Mesothelial cell of epicardium (in vitro differentiated cells): ENCODE measurements at places on chromosomes 1 and 21. TPM values are rescaled to one million over a fixed set of nuclear protein-coding genes. Genes with fewer than 3 reads are reported as not detected.

DNA sequence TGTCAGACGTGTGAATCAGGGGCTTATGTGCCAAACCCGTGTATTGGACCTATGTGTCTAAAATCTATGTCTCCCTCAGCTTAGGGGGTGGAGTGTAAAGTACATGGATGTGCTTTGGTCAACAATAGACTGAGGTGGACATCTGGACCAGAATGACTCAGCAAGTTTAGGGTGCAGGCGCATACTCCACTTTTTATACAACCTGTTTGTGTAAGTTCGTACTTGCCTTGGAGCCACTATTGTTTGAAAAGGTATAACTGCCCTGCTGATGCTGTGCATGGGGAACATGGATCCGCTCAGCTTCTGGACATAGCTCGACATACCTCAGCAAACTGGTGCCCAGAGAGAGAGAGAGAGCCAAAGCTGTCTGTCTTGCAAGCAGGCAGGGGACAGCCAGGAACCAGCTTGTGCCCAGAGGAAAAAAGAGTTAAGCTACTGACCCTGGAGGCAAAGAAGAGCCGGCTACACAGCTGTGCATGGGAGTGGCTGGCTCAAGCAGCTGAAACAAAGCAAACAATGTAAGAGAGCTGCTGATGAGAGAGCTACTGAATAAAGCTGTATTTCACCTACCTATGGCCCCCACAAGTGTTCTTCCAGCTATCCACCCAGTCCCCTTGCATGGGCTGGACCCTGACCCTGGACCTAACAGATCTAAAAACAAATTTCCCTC is 41.2 kb downstream of the GJA5 start:
- H3K36me3 ChIP-seq: no peaks in the 10 kb centered on the region
- no peak overlapping the region for H3K4me3 ChIP-seq
- no peak for DNase-seq

- H3K36me3 ChIP-seq: no peaks in the 10 kb centered on the region
- peaks cover 5% of the 10 kb centered on the region for H3K27me3 ChIP-seq
- no peak overlapping the region for H3K27ac ChIP-seq
- DNase-seq: no peak
- H3K4me3 ChIP-seq: no peak overlapping the region
- H3K4me1 ChIP-seq: no peaks in the 10 kb centered on the region
Observed at GRCh38 chr1:221891708-221892107, 149.8 kb upstream of the DUSP10 start.

DNA sequence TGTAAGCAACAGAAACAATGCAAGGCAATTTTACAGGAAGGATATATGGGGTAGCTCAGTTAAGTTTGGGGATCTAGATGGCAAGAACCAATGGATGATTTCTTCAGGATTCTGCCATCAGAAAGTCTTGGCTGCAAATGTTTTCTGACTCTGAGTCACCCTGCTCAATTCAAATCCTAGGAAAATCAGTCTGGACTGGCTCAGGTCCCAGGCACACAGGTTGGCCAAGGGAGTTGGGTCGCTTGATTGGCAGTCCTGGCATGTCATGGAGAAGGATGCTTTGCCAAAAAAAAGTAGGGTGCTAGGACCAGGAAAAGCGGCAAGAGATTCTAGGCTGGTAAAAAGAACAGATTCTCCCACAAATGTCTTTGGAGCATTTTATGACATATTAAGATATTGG is 28.9 kb upstream of the S1PR1 start:
- DNase-seq: no peak
- H3K4me1 ChIP-seq: peaks cover 29% of the 10 kb centered on the region

DNA sequence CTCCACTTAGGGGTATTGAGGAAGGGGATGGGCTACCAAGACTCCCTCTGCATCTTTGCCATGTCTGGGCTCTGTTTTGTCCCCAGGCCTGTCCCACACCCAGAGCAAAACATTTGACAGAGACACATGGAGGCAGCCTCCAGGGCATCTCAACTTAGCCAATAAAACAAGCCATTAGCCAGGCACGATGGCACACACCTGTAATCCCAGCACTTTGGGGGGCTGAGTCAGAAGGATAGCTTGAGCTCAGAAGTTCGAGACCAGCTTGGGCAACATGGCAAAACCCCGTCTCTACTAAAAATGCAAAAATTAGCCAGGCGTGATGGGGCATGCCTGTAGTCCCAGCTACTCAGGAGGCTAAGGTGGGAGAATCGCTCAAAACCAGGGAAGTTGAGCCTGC is 120.3 kb upstream of the IPO9 start:
- H3K27ac ChIP-seq: no peak overlapping the region
- no peak for DNase-seq
- no peak overlapping the region for H3K4me3 ChIP-seq
- H3K27me3 ChIP-seq: no peaks in the 10 kb centered on the region

GRCh38 chr1:80607064-80607463 is 1193.7 kb upstream of the ADGRL2 start:
- no peak overlapping the region for H3K4me3 ChIP-seq
- no peak for DNase-seq
- no peaks in the 10 kb centered on the region for H3K27me3 ChIP-seq
- H3K27ac ChIP-seq: no peak overlapping the region
- H3K4me1 ChIP-seq: peaks cover 1% of the 10 kb centered on the region
- H3K36me3 ChIP-seq: peaks cover 3% of the 10 kb centered on the region

- no peak overlapping the region for H3K27ac ChIP-seq
- H3K27me3 ChIP-seq: no peaks in the 10 kb centered on the region
- no peak overlapping the region for H3K4me3 ChIP-seq
- H3K4me1 ChIP-seq: peaks cover 3% of the 10 kb centered on the region
- H3K36me3 ChIP-seq: no peaks in the 10 kb centered on the region
- no peak for DNase-seq
Observed at GRCh38 chr1:96206451-96206850, 515.1 kb upstream of the PTBP2 start.

DNA sequence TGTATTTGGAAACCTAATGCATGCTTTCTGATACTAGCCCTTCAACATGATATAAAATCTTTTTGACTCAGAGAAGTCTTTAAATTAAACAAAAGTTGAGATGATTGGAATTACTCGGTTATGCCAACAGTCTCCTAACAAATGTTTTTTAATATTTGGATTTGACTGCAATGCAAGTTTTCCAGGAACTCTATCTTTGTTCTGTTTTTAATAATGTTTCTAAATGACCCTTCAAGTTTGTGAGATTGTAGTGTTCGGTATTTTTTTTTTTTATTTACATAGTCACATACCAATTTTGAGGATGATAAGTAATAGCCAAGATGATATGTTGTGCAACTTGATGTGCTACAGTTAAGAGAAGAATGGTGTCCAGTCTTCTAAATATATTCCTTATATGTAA is 258.0 kb downstream of the FMN2 start:
- H3K4me1 ChIP-seq: no peaks in the 10 kb centered on the region
- no peak for DNase-seq
- no peak overlapping the region for H3K27ac ChIP-seq
- H3K4me3 ChIP-seq: no peak overlapping the region
- no peaks in the 10 kb centered on the region for H3K27me3 ChIP-seq

- H3K4me3 ChIP-seq: no peak overlapping the region
- peak overlapping the region; percentile 84 for H3K27ac ChIP-seq
- no peaks in the 10 kb centered on the region for H3K36me3 ChIP-seq
- DNase-seq: no peak
- H3K27me3 ChIP-seq: no peaks in the 10 kb centered on the region
- H3K4me1 ChIP-seq: peaks cover 11% of the 10 kb centered on the region
Observed at GRCh38 chr1:100250807-100251206, 1.2 kb upstream of the DBT start.

GRCh38 chr1:70890408-70890807 is 157.2 kb downstream of the PTGER3 start:
- H3K27ac ChIP-seq: no peak overlapping the region
- DNase-seq: no peak
- H3K4me1 ChIP-seq: peaks cover 4% of the 10 kb centered on the region
- no peak overlapping the region for H3K4me3 ChIP-seq
- no peaks in the 10 kb centered on the region for H3K36me3 ChIP-seq

DNA sequence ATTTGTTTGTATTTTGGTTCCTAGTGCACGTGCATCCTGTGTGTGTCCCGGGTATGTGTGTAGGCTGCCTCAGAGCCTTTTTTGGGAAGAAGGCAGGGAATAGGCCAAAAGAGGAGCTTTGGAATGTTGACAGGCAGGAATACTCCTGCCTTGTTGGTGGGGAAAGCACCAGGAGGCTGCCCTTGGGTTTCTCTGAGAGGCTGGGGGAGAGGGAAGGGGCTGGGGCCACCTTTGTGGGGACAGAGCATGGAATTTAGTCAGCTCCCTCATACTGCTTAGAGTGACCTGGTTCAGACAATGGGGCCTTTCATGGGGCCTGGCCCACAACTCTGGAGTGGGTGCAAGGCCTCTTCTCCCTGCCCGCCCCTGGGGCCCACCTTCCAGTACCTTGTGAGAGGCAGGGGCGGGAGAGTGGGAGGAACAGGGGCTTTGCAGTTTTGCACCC is 31.3 kb downstream of the ACOT11 start:
- H3K4me1 ChIP-seq: peaks cover 15% of the 10 kb centered on the region
- no peak for DNase-seq
- no peak overlapping the region for H3K4me3 ChIP-seq
- H3K36me3 ChIP-seq: peaks cover 5% of the 10 kb centered on the region

C1orf122 gene
- 36.8 to 42.4 TPM (median 41.0 TPM) in 3 replicates for total RNA-seq

DNA sequence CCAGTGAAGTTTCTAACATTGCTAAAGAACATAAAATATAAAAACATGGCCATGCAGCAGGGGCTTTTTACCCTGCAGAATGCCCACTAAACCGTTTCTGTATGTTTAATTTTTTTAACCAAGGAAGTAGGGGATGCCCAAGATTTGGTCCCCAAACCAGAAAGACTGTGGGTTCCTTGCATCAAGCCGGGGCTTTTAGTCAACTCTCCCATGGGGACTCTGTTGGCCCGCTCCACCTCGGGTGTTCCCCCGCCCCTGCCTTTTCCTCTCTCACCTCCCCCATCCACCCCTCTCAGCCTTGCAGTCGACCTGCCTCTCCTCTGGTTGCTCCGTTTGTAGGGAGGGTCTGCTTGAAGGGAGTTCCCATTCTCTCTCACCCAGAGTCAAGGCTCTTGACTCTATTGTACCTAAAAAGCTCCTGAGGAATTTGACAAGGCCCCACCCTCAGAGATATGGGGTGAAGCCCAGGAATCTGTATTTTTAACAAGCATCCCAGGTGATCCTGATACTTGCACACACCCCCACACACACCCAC is 117.5 kb downstream of the TOMM20 start:
- H3K4me1 ChIP-seq: no peaks in the 10 kb centered on the region
- no peak overlapping the region for H3K4me3 ChIP-seq
- no peak for DNase-seq

SLC2A5 gene
- 0.07 to 0.13 TPM (median 0.11 TPM) in 3 replicates for total RNA-seq

DNA sequence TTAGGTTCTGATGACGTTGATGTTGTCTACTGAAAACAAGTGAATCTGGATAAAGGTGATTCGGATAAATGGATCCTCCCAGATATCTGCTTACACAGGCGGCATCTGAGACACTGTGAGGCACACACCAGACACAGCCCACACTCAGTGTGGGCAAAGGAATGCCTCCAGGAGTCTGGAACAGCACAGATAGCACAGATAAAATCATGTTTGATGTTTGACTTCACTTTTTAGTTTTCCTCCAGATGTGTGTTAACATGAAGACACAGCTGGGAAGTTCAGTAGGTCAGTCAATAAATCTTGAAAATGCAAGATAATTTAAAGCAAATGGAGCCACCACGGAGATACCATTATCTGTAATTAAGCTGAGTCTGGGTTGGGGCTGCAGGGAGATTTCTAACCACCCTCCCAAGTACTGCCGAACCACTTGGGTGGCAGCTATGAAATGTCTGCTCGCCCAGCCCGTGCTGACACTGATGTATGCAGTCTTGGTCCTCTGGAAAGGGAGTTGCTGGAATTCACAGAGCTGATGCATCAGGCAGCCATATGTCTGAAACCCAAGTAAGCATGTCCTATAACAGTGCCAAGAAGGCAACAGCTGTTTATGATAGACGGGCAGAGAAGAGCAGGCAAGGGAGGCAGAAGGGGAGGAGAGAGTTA is 11.7 kb downstream of the CAPN9 start:
- H3K36me3 ChIP-seq: no peaks in the 10 kb centered on the region
- no peak overlapping the region for H3K4me3 ChIP-seq
- H3K4me1 ChIP-seq: peaks cover 15% of the 10 kb centered on the region
- DNase-seq: no peak

- H3K36me3 ChIP-seq: no peaks in the 10 kb centered on the region
- H3K27me3 ChIP-seq: no peaks in the 10 kb centered on the region
- no peak for DNase-seq
- H3K4me3 ChIP-seq: peak overlapping the region; percentile 68
Observed at GRCh38 chr1:226702318-226702956, 36.6 kb downstream of the ITPKB start.
